Thyroid gland (tissue), 4 donors: ENCODE measurements at places on chromosomes 13 and 19. TPM values are rescaled to one million over a fixed set of nuclear protein-coding genes. Genes with fewer than 3 reads are reported as not detected.

DNA sequence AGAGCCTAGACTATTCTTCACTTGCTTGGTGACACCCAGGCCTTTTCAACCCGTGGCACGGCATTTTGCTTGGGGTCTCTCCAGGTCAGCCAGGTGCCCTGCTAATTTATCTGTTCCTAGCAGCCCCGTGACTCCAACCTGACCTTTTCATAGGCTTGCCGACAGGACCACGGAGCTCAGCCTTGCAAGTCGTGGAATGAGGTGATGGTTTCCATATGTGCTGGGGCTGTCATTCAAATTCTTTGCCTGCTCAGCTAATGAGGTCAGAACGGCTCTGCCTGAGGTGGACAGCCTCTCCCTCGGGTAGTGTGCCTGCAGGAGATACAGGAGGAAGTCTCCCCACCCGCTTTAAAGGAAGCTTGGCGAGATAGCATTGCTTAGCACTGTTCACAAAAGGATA is 61.0 kb downstream of the SHISA2 start:
- no peaks in the 10 kb centered on the region for H3K27me3 ChIP-seq
- no peak overlapping the region for H3K27ac ChIP-seq
- no peaks in the 10 kb centered on the region for H3K36me3 ChIP-seq
- no peaks in the 10 kb centered on the region for H3K4me1 ChIP-seq
- no peak for DNase-seq

GRCh38 chr13:99383511-99383921 is 76.3 kb upstream of the GPR183 start:
- peaks cover 5% of the 10 kb centered on the region for H3K36me3 ChIP-seq
- H3K4me1 ChIP-seq: peaks cover 8% of the 10 kb centered on the region
- no peaks in the 10 kb centered on the region for H3K27me3 ChIP-seq
- no peak overlapping the region for H3K27ac ChIP-seq

DNA sequence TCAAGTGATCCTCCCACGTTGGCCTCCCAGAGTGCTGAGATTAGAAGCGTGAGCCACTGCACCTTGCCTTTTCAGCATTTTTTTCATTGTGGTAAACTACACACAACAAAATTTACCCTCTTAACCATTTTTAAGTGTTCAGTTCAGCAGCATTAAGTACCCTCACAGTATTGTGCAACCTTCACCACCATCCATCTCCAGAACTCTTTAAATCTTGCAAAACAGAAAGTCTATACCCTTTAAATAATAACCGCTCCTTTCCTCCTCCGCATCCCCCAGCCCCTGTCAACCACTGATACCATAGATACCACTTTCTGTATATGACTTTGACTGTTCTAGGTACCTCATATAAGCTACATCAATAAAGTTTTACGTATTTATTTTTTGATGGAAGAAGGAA is 20.8 kb upstream of the CASP14 start:
- no peak overlapping the region for H3K4me3 ChIP-seq
- no peak for DNase-seq
- no peaks in the 10 kb centered on the region for H3K27me3 ChIP-seq
- no peaks in the 10 kb centered on the region for H3K4me1 ChIP-seq

GRCh38 chr13:49218493-49219051 is 1.6 kb upstream of the MLNR start:
- H3K27me3 ChIP-seq: no peaks in the 10 kb centered on the region
- no peak for DNase-seq
- H3K4me1 ChIP-seq: no peaks in the 10 kb centered on the region
- H3K36me3 ChIP-seq: no peaks in the 10 kb centered on the region
- no peak overlapping the region for H3K4me3 ChIP-seq

GRCh38 chr19:30690935-30691818 is 319.0 kb downstream of the ZNF536 start:
- no peak overlapping the region for H3K27ac ChIP-seq
- H3K4me3 ChIP-seq: no peak overlapping the region
- DNase-seq: no peak

DNA sequence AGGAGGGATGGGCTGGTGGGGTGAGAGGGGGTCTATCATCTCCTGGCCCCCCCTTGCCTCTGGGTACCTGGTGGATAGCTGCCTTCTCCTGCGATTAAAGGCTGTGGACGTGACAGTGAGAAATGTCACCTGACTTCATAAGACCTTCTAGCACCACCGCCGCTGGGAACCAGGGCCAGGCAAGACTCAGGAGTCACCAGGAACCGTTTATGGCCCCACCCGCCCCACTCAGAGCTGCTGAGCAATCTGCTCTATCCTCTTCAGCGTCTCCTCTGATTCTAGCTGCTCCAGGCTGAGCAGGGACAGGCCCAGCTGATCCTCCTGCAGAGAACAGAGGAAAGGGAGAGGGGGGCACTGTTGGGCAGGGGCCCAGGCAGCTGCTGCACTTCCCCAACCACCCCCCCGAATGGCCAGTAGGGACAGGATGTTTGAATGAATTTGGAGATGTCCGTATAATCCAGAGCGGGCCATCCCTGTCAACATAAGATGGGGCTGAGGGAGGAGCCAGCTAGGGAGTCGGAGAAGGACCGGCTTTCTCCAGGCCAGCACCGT is 10.9 kb downstream of the KLC3 start:
- no peaks in the 10 kb centered on the region for H3K27me3 ChIP-seq
- peaks cover 3% of the 10 kb centered on the region for H3K36me3 ChIP-seq
- H3K4me1 ChIP-seq: no peaks in the 10 kb centered on the region
- no peak overlapping the region for H3K27ac ChIP-seq
- no peak overlapping the region for H3K4me3 ChIP-seq

DNA sequence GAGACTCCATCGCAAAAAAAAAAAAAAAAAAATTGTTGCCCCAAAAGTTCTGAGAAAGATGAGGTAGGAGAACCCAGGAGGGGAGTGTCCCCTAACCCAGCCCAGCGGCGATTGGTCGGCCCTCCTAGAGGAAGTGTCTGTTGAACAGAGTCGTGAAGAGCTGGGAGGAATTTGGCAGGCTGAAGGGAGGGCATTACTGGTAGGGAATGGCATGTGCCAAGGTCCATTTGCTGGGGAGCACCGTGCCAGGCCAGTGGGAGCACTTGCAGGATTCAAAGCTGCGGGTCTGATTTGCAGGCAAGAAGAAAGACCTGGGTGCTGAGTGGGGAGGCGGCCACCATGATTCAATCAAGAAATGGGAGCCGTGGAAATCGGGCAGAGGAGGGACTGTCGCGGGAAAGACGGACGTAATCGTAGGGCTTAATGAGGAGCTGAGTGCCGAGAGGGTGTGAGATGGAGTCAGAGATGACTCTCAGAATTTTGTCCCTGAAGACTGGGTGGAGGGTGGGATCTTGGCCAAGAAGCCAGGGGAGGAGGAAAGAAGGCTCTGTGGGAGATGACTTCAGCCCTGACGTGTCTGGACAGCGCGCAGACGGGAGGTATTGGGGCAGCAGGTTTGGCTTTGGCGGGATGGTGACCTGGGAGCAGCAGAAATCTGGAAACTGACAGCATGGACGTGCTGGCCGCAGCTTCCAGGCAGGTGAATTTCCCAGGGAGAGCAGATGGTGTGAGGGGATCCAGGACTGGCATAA is 15.4 kb downstream of the CERS4 start:
- no peaks in the 10 kb centered on the region for H3K36me3 ChIP-seq
- H3K27me3 ChIP-seq: no peaks in the 10 kb centered on the region
- peak; percentile 53 for DNase-seq
- no peak overlapping the region for H3K4me3 ChIP-seq
- no peak overlapping the region for H3K27ac ChIP-seq

DNA sequence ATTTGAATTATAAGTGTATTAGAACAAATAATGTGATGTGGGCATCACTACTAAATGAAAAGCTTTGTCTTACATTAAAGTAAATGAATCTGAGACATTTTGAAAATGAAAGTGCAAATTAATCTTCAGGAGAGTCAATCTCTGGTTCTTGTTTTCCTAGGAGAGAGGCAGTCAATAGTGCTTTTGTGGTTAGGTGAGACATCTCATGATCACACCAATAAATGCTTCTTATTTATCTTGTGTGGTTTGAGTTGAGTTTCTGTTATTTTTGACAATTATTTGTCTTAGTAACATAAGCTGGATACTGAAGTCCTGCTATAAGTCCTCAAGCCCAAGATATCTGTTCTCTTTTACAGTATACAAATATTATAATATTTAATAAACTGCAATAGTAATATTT is 1378.0 kb upstream of the PCDH9 start:
- no peaks in the 10 kb centered on the region for H3K36me3 ChIP-seq
- no peak for DNase-seq
- no peaks in the 10 kb centered on the region for H3K4me1 ChIP-seq
- no peak overlapping the region for H3K4me3 ChIP-seq
- H3K27me3 ChIP-seq: no peaks in the 10 kb centered on the region

- no peaks in the 10 kb centered on the region for H3K27me3 ChIP-seq
- H3K36me3 ChIP-seq: no peaks in the 10 kb centered on the region
- H3K27ac ChIP-seq: no peak overlapping the region
- H3K4me1 ChIP-seq: peaks cover 15% of the 10 kb centered on the region
- H3K4me3 ChIP-seq: no peak overlapping the region
Measured at GRCh38 chr19:7393459-7393858, 44.7 kb downstream of the ARHGEF18 start.

DNA sequence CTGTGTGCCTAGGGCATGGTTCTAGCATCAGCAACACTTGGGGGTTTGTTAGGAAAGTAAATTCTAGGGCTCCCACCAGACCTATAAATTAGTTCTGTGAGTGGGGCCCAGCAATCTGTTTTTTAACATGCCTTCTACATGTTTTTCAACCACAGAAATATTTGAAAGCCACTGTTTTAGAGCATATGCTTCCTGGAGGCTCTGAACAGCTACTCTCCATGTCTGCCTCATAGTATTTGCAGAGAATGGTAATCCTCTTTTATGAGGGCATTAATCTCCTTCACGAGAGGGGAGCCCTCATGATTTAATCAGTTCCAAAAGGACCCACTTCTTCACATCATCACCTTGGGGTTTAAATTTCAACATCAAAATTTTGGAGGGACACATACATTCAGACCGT is 6.0 kb downstream of the SPATA13 start:
- H3K36me3 ChIP-seq: no peaks in the 10 kb centered on the region
- H3K27ac ChIP-seq: no peak overlapping the region
- no peak overlapping the region for H3K4me3 ChIP-seq
- DNase-seq: no peak
- peaks cover 21% of the 10 kb centered on the region for H3K4me1 ChIP-seq

DNA sequence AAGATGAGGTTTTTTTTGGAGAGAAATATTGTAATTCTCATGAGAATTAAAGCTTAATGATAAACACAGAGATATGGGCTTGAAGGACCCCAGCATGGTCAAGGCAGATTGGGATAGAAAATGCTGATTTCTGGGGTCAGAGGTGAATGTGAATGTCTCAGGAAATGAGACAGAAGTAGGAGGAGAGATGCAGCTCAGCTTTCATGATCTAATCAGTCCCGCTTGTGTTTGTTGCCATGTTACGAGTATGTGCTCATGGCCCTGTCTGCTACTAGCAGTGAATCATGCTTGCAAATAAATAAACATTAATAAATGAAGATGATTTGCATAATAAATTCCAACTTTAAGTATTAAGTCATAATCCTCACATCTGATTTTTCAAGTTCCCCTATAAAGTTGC is 23.0 kb upstream of the NDFIP2 start:
- no peaks in the 10 kb centered on the region for H3K36me3 ChIP-seq
- H3K4me3 ChIP-seq: no peak overlapping the region
- H3K4me1 ChIP-seq: no peaks in the 10 kb centered on the region
- DNase-seq: no peak
- H3K27ac ChIP-seq: no peak overlapping the region

GRCh38 chr19:35470128-35470527 is 20.1 kb downstream of the KRTDAP start:
- no peaks in the 10 kb centered on the region for H3K4me1 ChIP-seq
- H3K36me3 ChIP-seq: no peaks in the 10 kb centered on the region
- no peak overlapping the region for H3K4me3 ChIP-seq

- no peak overlapping the region for H3K4me3 ChIP-seq
- DNase-seq: no peak
- H3K4me1 ChIP-seq: peaks cover 2% of the 10 kb centered on the region
- H3K27me3 ChIP-seq: no peaks in the 10 kb centered on the region
Measured at GRCh38 chr13:98803111-98803561, 50.7 kb upstream of the SLC15A1 start.

DNA sequence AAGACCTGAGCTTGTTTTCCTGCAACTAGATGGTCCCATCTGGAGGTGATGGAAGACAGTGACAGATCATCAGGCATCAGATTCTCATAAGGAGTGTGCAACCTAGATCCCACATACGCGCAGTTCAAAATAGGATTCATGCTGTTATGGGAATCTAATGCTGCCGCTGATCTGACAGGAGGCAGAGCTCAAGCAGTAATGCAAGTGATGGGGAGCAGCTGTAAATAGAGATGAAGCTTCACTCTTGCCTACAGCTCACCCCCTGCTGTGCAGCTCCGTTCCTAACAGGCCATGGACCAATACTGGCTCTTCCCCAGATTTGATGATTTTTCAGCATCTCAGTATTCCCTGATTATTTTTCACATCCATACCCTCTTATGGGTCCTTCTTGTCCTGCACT is 208.4 kb upstream of the RXFP2 start:
- no peaks in the 10 kb centered on the region for H3K4me1 ChIP-seq
- DNase-seq: no peak
- H3K36me3 ChIP-seq: no peaks in the 10 kb centered on the region

- H3K4me1 ChIP-seq: peaks cover 30% of the 10 kb centered on the region
- DNase-seq: no peak
- H3K36me3 ChIP-seq: no peaks in the 10 kb centered on the region
- H3K27me3 ChIP-seq: no peaks in the 10 kb centered on the region
- peak overlapping the region; percentile 95 for H3K27ac ChIP-seq
Measured at GRCh38 chr19:11261431-11261970, 823 bp downstream of the DOCK6 start.

GRCh38 chr19:55406091-55406825 is 1.3 kb downstream of the UBE2S start:
- no peak for DNase-seq
- peak overlapping the region; percentile 93 for H3K4me3 ChIP-seq
- no peak overlapping the region for H3K27ac ChIP-seq
- peaks cover 4% of the 10 kb centered on the region for H3K36me3 ChIP-seq
- no peaks in the 10 kb centered on the region for H3K27me3 ChIP-seq

GRCh38 chr19:17737690-17738153 is 13.6 kb upstream of the FCHO1 start:
- no peaks in the 10 kb centered on the region for H3K4me1 ChIP-seq
- H3K36me3 ChIP-seq: peaks cover 18% of the 10 kb centered on the region
- no peak overlapping the region for H3K27ac ChIP-seq

GRCh38 chr13:102935896-102936321 is 90.1 kb downstream of the ERCC5 start:
- no peak overlapping the region for H3K4me3 ChIP-seq
- no peaks in the 10 kb centered on the region for H3K4me1 ChIP-seq
- DNase-seq: no peak
- H3K27me3 ChIP-seq: no peaks in the 10 kb centered on the region
- H3K27ac ChIP-seq: no peak overlapping the region

- no peak overlapping the region for H3K4me3 ChIP-seq
- no peak for DNase-seq
- no peaks in the 10 kb centered on the region for H3K27me3 ChIP-seq
- H3K4me1 ChIP-seq: no peaks in the 10 kb centered on the region
- no peaks in the 10 kb centered on the region for H3K36me3 ChIP-seq
- no peak overlapping the region for H3K27ac ChIP-seq
Measured at GRCh38 chr13:51715613-51716012, 88.3 kb downstream of the DHRS12 start.

GRCh38 chr19:46033401-46033800 is 7.4 kb downstream of the IGFL4 start:
- no peaks in the 10 kb centered on the region for H3K4me1 ChIP-seq
- no peak overlapping the region for H3K27ac ChIP-seq
- no peak for DNase-seq
- H3K36me3 ChIP-seq: no peaks in the 10 kb centered on the region
- no peaks in the 10 kb centered on the region for H3K27me3 ChIP-seq

Gene ZNF135
- 17.9 TPM for total RNA-seq

Gene ZNF177
- total RNA-seq: 0.68 TPM

Gene TMTC4
- 15.1 TPM for total RNA-seq

Gene LILRB2
- 1.5 TPM for total RNA-seq

Gene KLK4
- 3.1 TPM for total RNA-seq

Gene F2RL3
- total RNA-seq: 9.9 TPM

Gene ACER1
- not detected for total RNA-seq

Gene KLK5
- total RNA-seq: not detected

Gene C19orf38
- not detected for total RNA-seq

Gene CAMSAP3
- 14.1 TPM for total RNA-seq
